ENCODE measurements at places on chromosomes 6 and 20.

DNA sequence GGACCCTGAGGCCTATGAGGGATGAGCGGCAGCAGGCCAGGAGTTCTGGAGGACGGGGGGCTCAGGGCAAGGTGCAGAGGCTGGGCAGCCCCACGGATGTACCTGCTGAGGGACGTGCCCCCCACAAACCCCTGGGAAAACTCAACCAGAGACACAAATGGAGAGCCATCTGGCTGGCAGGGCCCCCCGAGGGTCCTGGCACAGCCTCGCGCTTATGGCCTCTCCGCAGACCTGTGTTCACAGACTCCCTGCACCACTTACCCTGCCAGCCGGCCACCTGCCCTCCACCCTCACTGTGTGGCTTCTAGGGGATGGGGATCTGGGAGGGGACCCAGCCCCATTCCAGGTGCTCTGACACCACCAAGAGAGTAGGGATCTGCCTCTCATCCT, 3.4 kb upstream of the ZBTB46 start:
- peaks cover 55% of the 10 kb centered on the region for H3K4me1 ChIP-seq
- H3K27ac ChIP-seq: peak overlapping the region; percentile 71
- ATAC-seq: no peak
- H3K27me3 ChIP-seq: peaks cover 25% of the 10 kb centered on the region

DNA sequence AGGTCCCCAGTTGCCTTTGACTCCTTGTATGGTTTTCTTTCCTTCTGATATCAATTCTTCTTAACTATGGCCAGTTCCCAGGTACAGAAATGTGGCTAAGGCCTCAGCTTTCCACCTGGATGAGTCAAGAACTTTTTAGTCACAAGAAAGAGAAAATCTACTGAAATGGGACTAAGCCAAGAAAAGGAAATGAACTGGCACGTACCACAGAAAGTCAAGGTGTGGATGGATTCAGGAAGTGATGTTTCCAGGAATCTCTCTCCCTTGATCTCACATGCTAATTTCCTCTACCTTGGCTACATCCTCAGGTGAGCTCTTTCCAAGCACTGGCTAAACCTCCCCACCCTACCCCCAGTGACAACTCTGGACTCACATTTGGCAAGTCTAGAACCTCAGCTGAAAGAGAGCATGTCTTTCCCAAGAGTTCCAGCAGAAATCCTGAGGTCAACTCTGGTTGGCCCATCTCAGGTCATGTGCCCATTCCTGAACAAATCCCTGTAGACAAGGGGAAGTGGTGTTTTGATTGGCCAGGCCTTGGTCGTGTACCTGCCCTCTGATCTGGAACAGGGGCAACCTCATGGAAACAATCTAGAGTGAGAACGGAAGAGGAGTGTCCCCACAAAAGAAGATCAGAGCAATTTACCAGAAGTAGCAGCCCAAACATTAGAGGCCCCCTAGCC, 205.3 kb downstream of the NFATC2 start:
- H3K27me3 ChIP-seq: peaks cover 10% of the 10 kb centered on the region
- no peak overlapping the region for H3K27ac ChIP-seq
- H3K4me1 ChIP-seq: no peaks in the 10 kb centered on the region
- no peak for ATAC-seq

GRCh38 chr6:10235344-10235743, 179.5 kb downstream of the TFAP2A start:
- no peak overlapping the region for H3K27ac ChIP-seq
- H3K4me3 ChIP-seq: no peak overlapping the region
- no peaks in the 10 kb centered on the region for H3K4me1 ChIP-seq
- H3K36me3 ChIP-seq: no peaks in the 10 kb centered on the region

GRCh38 chr20:41365777-41366545, 657 bp downstream of the EMILIN3 start:
- no peak overlapping the region for H3K27ac ChIP-seq
- peaks cover 7% of the 10 kb centered on the region for H3K4me1 ChIP-seq
- peaks cover 65% of the 10 kb centered on the region for H3K27me3 ChIP-seq
- no peaks in the 10 kb centered on the region for H3K36me3 ChIP-seq
- H3K4me3 ChIP-seq: peak overlapping the region; percentile 55
- no peak for ATAC-seq

DNA sequence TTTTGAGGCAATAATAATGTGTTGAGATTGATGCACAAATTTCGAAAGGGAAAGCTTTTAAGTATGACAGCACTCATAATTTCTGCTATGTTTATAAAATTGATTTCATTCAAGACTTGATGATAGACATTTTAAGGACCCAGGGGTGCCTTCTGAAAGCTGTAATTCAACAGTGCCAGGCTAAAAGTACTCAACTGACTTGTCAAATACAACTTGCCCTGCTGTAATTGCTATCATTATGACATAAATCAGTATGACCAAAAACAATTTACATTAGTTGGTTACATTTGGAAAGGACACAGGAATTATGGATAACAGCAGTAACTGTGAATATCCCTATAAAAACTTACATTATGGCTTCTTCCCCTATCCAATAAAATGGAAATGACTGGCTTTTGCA, 178.9 kb downstream of the MMUT start:
- no peak for ATAC-seq
- H3K36me3 ChIP-seq: no peaks in the 10 kb centered on the region
- no peak overlapping the region for H3K27ac ChIP-seq
- H3K4me3 ChIP-seq: no peak overlapping the region
- H3K27me3 ChIP-seq: no peaks in the 10 kb centered on the region

- H3K4me1 ChIP-seq: no peaks in the 10 kb centered on the region
- ATAC-seq: no peak
- no peaks in the 10 kb centered on the region for H3K36me3 ChIP-seq
- H3K27ac ChIP-seq: no peak overlapping the region
- H3K27me3 ChIP-seq: peaks cover 58% of the 10 kb centered on the region
- no peak overlapping the region for H3K4me3 ChIP-seq
Observed at GRCh38 chr20:39082622-39083398, 120.7 kb downstream of the DHX35 start.

GRCh38 chr6:49841424-49841823, 24.9 kb downstream of the CRISP1 start:
- ATAC-seq: no peak
- H3K27me3 ChIP-seq: no peaks in the 10 kb centered on the region
- no peaks in the 10 kb centered on the region for H3K4me1 ChIP-seq
- no peaks in the 10 kb centered on the region for H3K36me3 ChIP-seq
- H3K27ac ChIP-seq: no peak overlapping the region
- no peak overlapping the region for H3K4me3 ChIP-seq

GRCh38 chr20:39568109-39568508, 606.0 kb downstream of the DHX35 start:
- ATAC-seq: no peak
- no peaks in the 10 kb centered on the region for H3K36me3 ChIP-seq
- no peaks in the 10 kb centered on the region for H3K4me1 ChIP-seq
- no peak overlapping the region for H3K4me3 ChIP-seq

DNA sequence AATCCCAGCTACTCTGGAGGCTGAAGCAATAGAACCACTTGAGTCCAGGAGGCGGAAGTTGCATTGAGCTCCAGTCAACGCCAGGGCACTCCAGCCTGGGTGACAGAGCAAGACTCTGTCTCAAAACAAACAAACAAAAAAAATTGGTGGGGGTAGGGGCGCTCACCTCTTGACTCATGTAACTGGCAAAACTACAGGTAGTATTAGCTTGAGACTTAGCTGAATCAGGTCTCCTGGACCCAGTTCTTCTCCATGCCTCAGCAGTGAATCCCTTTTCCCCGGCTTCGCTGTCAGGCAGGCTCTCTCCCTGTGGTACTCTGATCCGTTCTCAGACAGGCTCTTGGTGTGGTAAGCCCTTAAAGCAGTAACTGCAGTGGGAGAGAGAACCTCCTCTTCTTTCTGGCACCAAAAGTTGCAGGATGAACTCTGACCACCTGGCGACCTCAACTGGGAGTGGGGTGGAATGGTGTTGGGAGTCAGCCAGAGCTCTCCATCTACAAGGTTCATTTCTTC, 12.9 kb downstream of the SLC9A8 start:
- no peak for ATAC-seq
- peaks cover 4% of the 10 kb centered on the region for H3K4me1 ChIP-seq
- no peak overlapping the region for H3K27ac ChIP-seq
- no peak overlapping the region for H3K4me3 ChIP-seq

- no peaks in the 10 kb centered on the region for H3K36me3 ChIP-seq
- H3K27me3 ChIP-seq: no peaks in the 10 kb centered on the region
- H3K4me3 ChIP-seq: no peak overlapping the region
- H3K4me1 ChIP-seq: no peaks in the 10 kb centered on the region
- no peak for ATAC-seq
Observed at GRCh38 chr20:32549842-32550241, 35.3 kb downstream of the NOL4L start.

DNA sequence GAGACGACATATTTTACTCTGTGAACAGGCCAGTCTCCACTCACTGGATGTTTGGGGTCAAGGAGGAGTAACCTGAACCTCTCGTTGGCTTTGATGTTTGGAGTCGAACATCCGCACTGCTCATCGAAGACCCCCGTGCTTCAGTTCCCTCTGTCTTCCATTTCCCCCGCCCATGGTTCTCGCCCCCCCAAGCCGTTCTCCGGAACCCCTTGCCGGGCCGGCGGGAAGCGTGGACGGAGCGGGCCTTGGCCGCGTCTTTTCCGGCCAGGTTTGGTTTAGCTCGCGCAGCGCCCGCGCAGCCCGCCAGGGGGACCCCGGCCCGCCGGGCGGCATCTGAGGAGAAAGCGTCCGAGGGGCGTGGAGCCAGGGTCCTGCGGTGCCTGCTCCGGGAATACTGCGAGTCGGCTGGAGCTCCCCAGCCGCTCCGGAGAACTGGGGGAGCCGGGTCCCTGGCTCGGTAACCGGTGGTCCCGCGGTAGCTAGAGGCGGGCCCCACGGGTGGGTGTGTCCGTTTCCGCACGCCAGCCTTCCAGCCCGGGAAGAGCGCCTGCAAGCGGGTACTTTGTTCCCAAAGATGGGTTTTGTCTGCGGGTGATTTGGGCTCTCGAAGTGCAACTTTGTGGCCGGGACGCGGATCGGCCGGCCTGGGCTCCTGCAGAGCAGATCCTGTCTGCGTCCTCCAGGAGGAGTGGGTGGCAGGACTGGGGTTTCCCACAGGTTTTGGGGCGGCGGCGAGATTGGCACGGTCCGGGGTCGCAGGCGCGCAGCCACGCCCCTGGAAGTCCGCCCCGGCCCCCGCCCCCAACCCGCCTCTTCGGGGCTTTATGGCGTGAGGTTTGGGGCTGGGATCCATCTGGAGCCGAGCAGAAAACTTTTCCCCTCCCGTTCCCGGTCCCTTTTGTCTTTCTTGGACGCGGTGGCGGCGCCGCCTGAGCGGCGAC, at the start of gene TMEM200A:
TMEM200A (plus strand) TSS at position 852 of the 941 bp plus-strand sequence. CDS start 74,406 bp downstream, outside the sequence.
- H3K27me3 ChIP-seq: peaks cover 47% of the 10 kb centered on the region
- H3K4me1 ChIP-seq: peaks cover 17% of the 10 kb centered on the region
- no peaks in the 10 kb centered on the region for H3K36me3 ChIP-seq

DNA sequence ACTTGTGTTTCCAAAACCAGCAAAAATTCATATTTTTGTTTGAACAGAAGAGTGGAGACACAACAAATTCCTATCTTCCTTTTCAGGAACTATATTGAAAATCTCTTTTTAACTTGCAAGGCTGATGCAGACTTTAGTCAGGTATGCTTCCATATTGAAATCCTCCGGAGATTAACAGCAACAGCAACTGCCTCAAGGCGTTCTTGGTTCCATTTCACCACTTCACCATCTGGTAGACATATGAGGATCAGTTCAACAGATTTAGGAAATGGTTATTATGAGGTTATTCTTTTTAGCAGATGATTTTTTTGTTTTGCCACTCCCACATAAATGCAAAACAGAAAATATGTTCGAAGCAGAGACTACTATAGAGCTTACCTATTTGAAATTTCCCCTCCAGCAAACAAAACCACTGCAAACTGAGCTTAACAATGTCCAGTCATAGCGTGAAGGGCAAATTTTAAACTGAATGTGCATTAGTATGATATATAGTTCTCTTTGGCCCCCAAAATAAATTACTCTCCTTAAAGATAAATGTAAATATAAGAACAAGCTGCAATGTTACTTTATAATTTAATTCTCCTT, 520.5 kb upstream of the ADGRB3 start:
- no peak for ATAC-seq
- no peaks in the 10 kb centered on the region for H3K36me3 ChIP-seq
- H3K4me3 ChIP-seq: no peak overlapping the region

DNA sequence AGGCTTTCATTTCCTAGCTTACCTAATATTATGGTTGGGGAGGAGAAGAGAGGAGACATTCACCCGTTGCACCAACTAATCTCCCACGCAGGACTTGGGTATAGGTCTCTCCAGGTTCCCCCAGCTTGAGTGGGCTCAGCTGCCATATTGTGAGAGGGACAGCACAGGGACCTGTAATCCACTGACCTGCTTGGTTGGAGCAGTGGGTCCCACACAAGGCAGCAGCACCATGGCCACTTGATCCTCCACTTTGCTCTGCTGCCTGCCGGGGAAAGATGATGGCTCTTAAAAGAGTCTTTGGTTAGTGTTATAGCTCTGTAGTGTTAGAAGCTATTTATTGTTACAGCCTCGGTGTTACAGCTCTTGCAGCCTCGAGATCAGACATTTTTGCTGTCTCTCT, 22.5 kb upstream of the ECHDC1 start:
- ATAC-seq: peak; percentile 34
- H3K27ac ChIP-seq: peak overlapping the region; percentile 15
- no peaks in the 10 kb centered on the region for H3K36me3 ChIP-seq
- H3K4me1 ChIP-seq: peaks cover 9% of the 10 kb centered on the region

- peaks cover 3% of the 10 kb centered on the region for H3K4me1 ChIP-seq
- H3K27ac ChIP-seq: no peak overlapping the region
- H3K4me3 ChIP-seq: no peak overlapping the region
- no peaks in the 10 kb centered on the region for H3K36me3 ChIP-seq
- ATAC-seq: no peak
- peaks cover 11% of the 10 kb centered on the region for H3K27me3 ChIP-seq
Observed at GRCh38 chr6:3627501-3627900, 124.0 kb downstream of the PXDC1 start.

- H3K4me1 ChIP-seq: no peaks in the 10 kb centered on the region
- H3K27me3 ChIP-seq: no peaks in the 10 kb centered on the region
- H3K4me3 ChIP-seq: no peak overlapping the region
- no peak for ATAC-seq
- no peak overlapping the region for H3K27ac ChIP-seq
- H3K36me3 ChIP-seq: no peaks in the 10 kb centered on the region
Observed at GRCh38 chr20:18645851-18646250, 58.0 kb downstream of the DTD1 start.

DNA sequence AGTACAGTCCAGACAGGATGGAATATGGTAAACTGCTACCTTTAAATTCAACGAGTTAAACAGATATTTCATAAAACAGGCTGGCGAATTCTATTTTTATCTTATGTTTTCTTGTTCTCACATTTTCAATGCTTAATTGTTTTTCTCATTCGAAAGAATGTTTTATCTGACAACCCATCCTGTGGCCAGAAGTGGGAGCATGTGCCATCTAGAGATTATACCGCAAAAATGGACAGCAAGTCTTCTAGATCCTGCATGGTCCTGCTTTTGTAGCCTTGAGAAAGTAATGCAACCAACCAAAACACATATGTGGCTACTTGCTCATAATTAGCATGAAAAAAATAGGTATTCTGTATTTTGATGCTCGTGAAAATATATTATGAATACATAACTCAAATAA, 30.7 kb downstream of the TUBB2B start:
- no peak overlapping the region for H3K4me3 ChIP-seq
- ATAC-seq: no peak
- no peaks in the 10 kb centered on the region for H3K36me3 ChIP-seq
- H3K27ac ChIP-seq: no peak overlapping the region
